SHP77 (cell line): ENCODE measurements at places on chromosomes 1 and 21.

GRCh38 chr1:167137793-167138510, 44.1 kb downstream of the STYXL2 start:
- no peak for DNase-seq

DNA sequence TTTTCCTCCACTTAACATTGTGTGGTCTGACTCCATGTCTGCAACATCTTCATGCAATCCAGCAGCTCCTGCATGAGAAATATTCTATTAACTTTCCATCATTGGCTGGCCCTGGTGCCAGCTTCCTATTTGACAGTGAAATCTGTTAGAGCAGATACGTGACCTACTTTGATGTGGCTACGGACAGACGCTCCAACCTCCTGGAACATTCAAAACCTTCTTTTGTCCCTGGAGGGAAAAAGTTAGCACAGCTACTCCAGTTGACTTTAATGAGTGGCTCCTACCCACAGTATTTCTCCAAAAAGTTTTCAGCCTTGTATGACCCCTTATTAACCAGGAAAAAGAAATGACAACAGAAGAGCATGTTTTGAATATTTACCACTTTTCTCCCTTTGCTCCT, 22.0 kb downstream of the PRAMEF20 start:
- DNase-seq, result no peak

GRCh38 chr1:2101531-2101930, 51.3 kb downstream of the PRKCZ start:
- no peak for DNase-seq

- no peak for DNase-seq
Observed at GRCh38 chr21:34807146-34807880, 138.5 kb downstream of the CLIC6 start.

DNA sequence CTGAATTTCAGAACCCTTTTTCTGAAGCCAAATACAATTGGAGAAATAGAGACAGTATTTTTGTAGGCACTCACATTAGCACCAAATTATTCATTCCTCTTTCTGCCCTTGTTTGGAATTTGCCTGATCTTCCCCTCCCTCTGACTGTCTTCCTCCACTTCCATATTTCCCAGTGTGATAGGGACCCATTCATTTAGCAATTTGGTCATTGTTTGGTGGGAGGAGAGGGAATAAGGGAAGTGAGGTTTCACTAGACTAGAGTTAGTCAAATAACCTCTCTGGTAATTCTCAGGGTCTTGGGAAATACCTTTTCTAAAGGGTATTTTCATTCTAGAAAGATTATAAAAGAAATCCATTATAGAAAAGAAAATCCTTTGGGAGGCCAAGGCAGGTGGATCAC, 31.0 kb upstream of the MTMR11 start:
- no peak for DNase-seq

GRCh38 chr21:33839806-33840205, 75.8 kb downstream of the ATP5PO start:
- no peak for DNase-seq
